Naive thymus-derived CD8-positive, alpha-beta T cell (primary cell): ENCODE measurements at places on chromosomes 12 and 14. TPM values are rescaled to one million over a fixed set of nuclear protein-coding genes. Genes with fewer than 3 reads are reported as not detected.

DNA sequence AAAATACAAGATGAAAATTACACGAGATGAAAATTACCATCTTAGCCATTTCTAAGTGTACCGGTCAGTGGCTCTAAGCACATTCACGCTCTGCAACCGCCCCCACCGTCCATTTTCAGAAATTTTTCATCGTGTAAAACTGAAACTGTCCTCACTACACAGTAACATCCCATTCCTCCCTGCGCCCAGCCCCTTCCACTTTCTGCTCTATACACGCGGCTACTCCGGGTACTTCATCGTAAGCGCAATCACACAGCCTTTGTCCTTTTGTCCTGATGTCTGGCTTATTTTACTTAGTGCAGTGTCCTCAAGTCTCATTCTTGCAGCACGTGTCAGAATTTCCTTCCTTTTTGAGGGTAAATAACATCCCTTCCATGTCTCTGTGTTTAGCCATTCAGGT lies 3.6 kb upstream of the GPR132 start:
- no peak for DNase-seq
- H3K27ac ChIP-seq, result peak overlapping the region; percentile 99
- H3K36me3 ChIP-seq, result no peaks in the 10 kb centered on the region
- no peaks in the 10 kb centered on the region for H3K27me3 ChIP-seq
- H3K4me3 ChIP-seq, result no peak overlapping the region

DNA sequence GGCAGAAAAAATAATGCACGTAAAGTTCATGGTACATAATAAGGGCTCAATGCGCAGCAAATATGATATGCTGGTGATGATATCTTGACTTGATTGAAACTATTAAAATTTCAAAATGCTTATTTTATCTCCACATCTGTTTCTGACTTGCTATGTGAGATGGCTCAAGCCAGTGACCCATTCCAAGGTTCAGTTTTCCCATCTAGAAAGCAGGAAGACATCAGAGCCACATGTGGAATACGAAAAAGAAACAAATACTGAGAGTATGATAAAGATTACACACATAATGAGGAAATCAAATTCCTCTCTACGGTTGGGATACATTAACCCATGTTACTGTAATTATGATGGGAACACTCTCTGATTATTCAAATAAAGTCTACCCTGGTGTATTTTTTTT lies 24.0 kb upstream of the TSPAN11 start:
- no peaks in the 10 kb centered on the region for H3K4me1 ChIP-seq
- no peak overlapping the region for H3K27ac ChIP-seq
- peaks cover 5% of the 10 kb centered on the region for H3K27me3 ChIP-seq
- DNase-seq, result no peak
- no peak overlapping the region for H3K4me3 ChIP-seq

GRCh38 chr14:68603533-68604360 lies 189.1 kb downstream of the ZFP36L1 start:
- H3K36me3 ChIP-seq, result no peaks in the 10 kb centered on the region
- no peaks in the 10 kb centered on the region for H3K27me3 ChIP-seq
- H3K27ac ChIP-seq, result no peak overlapping the region
- H3K4me1 ChIP-seq, result peaks cover 2% of the 10 kb centered on the region

GRCh38 chr12:10726945-10727344 lies 3.8 kb upstream of the YBX3 start:
- H3K36me3 ChIP-seq, result no peaks in the 10 kb centered on the region
- no peaks in the 10 kb centered on the region for H3K27me3 ChIP-seq
- no peak overlapping the region for H3K27ac ChIP-seq
- H3K4me1 ChIP-seq, result peaks cover 7% of the 10 kb centered on the region

The BTG1 gene
- 537 TPM for total RNA-seq

DNA sequence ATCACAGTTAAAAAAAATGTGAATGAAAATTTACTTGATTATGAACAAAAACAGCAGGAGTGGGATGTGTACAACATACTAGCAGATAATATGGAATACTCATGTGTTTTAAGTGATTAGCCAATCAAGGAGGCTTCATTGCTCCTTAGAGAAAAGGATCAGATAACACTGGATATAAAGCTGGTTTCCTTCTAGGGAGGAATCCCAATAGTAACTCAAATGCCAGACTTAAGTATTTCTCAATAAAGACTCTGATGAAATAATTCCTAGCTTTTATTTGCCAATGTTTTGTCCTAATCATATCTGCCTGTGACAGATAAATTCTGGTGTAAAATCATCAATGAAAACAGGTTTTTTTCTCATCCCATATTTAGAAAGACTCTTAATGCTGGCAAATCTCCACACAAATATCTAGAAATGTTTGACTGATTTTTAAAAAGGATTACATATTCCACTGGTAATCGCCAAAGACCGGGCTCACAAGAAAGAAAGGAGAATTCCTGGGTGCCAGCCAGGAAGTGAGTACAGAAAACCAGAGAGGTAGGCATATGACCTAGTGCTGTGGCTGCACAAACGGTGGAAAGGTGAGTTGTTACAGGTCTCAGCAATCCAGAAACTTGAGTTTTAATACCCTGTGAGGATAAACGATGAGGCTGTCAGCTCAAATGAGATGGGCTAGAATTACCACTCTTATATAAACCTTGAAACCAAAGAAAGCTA lies 108.6 kb upstream of the TTC7B start:
- peak overlapping the region; percentile 29 for H3K27ac ChIP-seq
- no peak for DNase-seq
- peaks cover 2% of the 10 kb centered on the region for H3K4me1 ChIP-seq
- H3K27me3 ChIP-seq, result no peaks in the 10 kb centered on the region
- peaks cover 4% of the 10 kb centered on the region for H3K36me3 ChIP-seq
- no peak overlapping the region for H3K4me3 ChIP-seq

The CIROP gene
- total RNA-seq, result not detected

DNA sequence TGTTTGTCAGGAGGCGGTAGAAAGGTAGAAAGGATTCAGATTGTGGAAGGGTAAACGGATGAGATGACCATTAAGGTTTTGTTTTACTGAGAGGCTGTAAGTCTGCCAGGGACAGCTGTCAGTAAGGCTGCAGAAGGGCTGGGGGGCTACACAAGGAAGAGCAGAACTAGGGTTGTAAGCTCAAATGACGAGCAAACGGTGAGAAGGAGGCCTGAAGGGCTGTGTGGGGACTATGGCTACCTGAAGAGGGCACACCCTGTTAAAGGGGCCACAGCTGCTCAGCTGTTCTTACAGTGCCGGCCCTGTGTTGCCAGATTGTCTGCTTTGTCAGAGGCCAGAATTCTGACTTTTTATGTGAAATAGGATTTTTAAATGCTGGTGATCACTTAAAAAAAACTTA lies 19.1 kb downstream of the VASH1 start:
- H3K4me3 ChIP-seq, result no peak overlapping the region
- H3K27me3 ChIP-seq, result no peaks in the 10 kb centered on the region
- H3K4me1 ChIP-seq, result peaks cover 12% of the 10 kb centered on the region
- H3K36me3 ChIP-seq, result no peaks in the 10 kb centered on the region
- H3K27ac ChIP-seq, result no peak overlapping the region

DNA sequence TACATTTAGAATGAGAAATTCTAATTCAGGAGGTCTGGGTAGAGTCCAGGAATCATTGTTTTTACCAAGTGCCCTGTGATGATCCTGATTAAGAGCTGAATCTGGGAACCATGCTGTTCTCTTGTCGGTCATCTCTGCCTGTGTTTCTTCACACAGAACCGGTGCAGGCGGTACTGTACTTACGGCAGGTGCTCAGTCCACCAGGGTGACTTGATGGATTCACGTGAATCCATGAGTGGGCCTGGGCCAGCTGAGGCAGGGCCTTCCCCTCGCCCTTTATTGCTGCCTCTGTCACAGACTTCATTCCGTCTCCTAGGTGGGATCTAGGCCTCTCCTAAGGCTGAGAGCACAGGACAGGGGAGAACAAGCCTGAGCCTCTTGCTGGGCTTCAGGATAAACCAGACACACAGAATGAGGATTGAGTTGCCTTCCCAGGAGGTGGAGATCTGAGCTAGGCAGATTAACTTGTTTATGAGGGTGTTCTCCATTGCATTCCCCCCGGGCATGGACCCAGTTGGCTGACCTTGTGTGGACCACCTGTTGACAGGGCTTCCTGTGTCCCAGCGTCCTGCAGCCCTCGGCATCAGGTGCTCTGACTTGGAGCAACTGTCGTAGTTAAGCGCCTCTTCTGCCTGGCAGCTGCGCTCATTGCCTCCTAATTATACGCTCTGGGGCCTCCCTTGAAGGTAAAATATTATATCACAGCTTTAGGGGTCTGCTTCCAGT lies 42.1 kb downstream of the B4GALNT3 start:
- no peak overlapping the region for H3K27ac ChIP-seq
- no peaks in the 10 kb centered on the region for H3K36me3 ChIP-seq
- no peak for DNase-seq
- H3K27me3 ChIP-seq, result peaks cover 2% of the 10 kb centered on the region

GRCh38 chr14:80809663-80810062 lies 131.9 kb downstream of the CEP128 start:
- no peaks in the 10 kb centered on the region for H3K4me1 ChIP-seq
- H3K27ac ChIP-seq, result no peak overlapping the region
- H3K27me3 ChIP-seq, result no peaks in the 10 kb centered on the region
- peaks cover 28% of the 10 kb centered on the region for H3K36me3 ChIP-seq

GRCh38 chr12:82040987-82041743 lies 282.0 kb upstream of the PPFIA2 start:
- no peaks in the 10 kb centered on the region for H3K4me1 ChIP-seq
- H3K4me3 ChIP-seq, result no peak overlapping the region
- H3K27ac ChIP-seq, result no peak overlapping the region
- DNase-seq, result no peak

The KLHL33 gene
- total RNA-seq, result 0.52 TPM

The GPRC5A gene
- not detected for total RNA-seq

DNA sequence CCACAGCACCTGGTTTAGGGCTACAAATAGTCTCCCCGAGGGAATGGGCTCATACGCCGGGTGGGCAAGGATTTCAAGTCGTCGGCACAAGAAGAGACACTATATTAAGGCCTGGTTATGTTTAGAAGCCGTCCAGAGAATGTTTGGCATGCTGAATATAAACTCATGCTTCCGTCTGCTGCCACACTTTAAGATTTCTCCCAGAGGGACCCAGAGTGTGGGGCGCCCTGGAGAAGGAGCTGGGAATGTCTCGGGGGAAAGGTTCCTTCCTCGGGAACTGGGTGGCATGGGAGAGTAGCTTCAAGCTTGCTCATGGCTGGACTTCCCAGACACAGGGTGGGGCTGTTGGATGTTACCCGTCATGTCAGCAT lies 295.7 kb downstream of the CACNA1C start:
- H3K27ac ChIP-seq, result no peak overlapping the region
- H3K4me3 ChIP-seq, result no peak overlapping the region
- no peak for DNase-seq
- no peaks in the 10 kb centered on the region for H3K4me1 ChIP-seq
- peaks cover 6% of the 10 kb centered on the region for H3K27me3 ChIP-seq

The BDKRB1 gene
- not detected for total RNA-seq

GRCh38 chr12:104097954-104098353 lies 33.6 kb downstream of the HCFC2 start:
- no peak for DNase-seq
- H3K4me1 ChIP-seq, result no peaks in the 10 kb centered on the region
- H3K36me3 ChIP-seq, result peaks cover 7% of the 10 kb centered on the region

DNA sequence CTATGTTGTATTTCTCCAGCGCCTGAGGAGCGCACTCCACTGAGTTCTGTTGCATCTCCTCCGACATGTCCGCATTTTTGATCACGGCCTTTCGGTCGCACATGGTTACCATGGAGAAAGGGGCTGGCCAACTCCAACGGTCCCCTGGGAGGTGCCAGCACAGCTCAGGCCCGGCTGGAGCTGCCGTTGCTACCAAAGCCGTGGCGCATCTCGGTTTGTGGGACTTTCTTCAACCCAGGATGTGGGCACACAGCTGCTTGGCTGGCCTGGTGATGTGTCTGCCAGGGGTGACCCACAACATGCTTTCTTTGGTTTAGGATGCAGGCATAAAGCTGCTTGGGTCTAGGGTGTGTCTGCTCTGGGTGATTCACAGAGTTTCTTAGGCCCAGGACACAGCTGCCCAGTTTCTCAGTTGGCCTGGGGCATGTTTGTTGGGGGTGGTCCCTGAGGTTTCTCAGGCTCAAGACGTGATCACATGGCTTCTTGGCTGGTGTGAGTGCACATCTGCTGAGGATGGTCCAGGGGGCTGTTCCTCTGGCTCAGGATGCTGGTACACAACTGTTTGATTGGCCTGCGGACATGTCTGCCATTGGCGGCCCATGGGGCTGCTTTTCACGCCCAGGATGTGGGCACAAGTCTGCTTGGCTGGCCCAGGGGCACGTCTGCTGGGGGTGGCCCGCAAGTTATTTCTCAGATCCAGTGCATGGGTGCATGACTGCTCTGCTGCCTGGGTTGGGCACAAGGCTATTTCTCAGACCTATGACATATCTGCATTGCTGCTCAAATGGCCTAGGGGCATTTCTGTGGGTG lies 25.9 kb upstream of the GTF2A1 start:
- peaks cover 9% of the 10 kb centered on the region for H3K36me3 ChIP-seq
- H3K27me3 ChIP-seq, result peaks cover 7% of the 10 kb centered on the region
- no peak overlapping the region for H3K4me3 ChIP-seq
- no peaks in the 10 kb centered on the region for H3K4me1 ChIP-seq

GRCh38 chr14:63638493-63638892 lies 3.2 kb downstream of the WDR89 start:
- H3K4me1 ChIP-seq, result peaks cover 22% of the 10 kb centered on the region
- DNase-seq, result no peak
- peak overlapping the region; percentile 70 for H3K4me3 ChIP-seq

The C3AR1 gene
- total RNA-seq, result 2.0 TPM

GRCh38 chr12:12604740-12605139 lies 6.9 kb upstream of the CREBL2 start:
- H3K27me3 ChIP-seq, result no peaks in the 10 kb centered on the region
- no peak overlapping the region for H3K27ac ChIP-seq
- no peak for DNase-seq
- peaks cover 3% of the 10 kb centered on the region for H3K4me1 ChIP-seq
- H3K4me3 ChIP-seq, result no peak overlapping the region

The FAM181A gene
- total RNA-seq, result not detected

The ACACB gene
- total RNA-seq, result 43.3 TPM

DNA sequence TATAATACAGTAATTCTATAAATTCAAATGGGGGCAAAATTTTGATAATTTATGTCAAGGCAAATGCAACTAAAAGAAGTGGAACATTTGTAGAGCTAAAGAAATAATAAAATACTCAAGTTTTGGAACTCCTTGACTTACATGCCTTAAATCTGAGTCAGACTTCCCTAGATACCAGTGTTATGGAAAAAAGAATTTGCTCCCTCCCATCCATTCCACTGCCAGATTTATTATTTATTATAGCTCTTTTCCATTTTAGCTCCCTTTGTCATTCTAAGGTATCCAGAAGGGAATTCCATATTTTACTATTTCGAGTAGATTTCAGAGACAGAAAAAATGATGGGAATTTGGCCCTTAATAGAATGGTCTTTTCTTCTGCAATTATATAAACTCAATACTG lies 44.0 kb downstream of the RHOJ start:
- H3K4me3 ChIP-seq, result no peak overlapping the region
- no peak for DNase-seq
- H3K4me1 ChIP-seq, result no peaks in the 10 kb centered on the region
- H3K27ac ChIP-seq, result no peak overlapping the region
- peaks cover 31% of the 10 kb centered on the region for H3K27me3 ChIP-seq

- no peak overlapping the region for H3K4me3 ChIP-seq
- H3K4me1 ChIP-seq, result no peaks in the 10 kb centered on the region
- no peaks in the 10 kb centered on the region for H3K36me3 ChIP-seq
- DNase-seq, result no peak
- no peak overlapping the region for H3K27ac ChIP-seq
Observed at GRCh38 chr14:96095581-96096476, 56.7 kb downstream of the C14orf132 start.
